ENCODE measurements at places on chromosomes 2 and 18.

DNA sequence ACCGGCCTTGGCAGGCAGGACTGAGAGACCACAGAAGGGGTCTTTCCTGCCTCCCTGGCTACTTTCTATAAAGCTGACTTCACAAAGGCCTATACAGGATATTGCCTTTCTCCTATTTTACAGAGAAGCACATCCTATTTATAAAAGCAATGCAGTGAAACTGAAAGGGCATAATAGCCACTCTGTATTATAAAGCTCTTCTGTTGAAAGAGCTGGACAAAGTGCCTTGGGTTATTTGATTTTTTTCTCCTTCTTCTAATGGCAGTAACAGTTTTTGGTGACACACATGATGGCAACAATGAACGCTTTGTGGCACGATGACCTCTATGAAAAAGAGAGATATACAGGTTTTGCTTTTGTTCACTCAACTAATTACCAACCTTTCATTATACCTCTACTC, 281.1 kb downstream of the ZNF516 start:
- H3K36me3 ChIP-seq, result no peaks in the 10 kb centered on the region
- DNase-seq, result no peak
- H3K4me3 ChIP-seq, result no peak overlapping the region
- H3K27me3 ChIP-seq, result no peaks in the 10 kb centered on the region
- H3K27ac ChIP-seq, result no peak overlapping the region
- no peaks in the 10 kb centered on the region for H3K4me1 ChIP-seq

- no peak overlapping the region for H3K4me3 ChIP-seq
- no peaks in the 10 kb centered on the region for H3K4me1 ChIP-seq
- H3K27ac ChIP-seq, result no peak overlapping the region
These were observed 35.6 kb upstream of the BCL11A start for GRCh38 chr2:60589104-60589503.

DNA sequence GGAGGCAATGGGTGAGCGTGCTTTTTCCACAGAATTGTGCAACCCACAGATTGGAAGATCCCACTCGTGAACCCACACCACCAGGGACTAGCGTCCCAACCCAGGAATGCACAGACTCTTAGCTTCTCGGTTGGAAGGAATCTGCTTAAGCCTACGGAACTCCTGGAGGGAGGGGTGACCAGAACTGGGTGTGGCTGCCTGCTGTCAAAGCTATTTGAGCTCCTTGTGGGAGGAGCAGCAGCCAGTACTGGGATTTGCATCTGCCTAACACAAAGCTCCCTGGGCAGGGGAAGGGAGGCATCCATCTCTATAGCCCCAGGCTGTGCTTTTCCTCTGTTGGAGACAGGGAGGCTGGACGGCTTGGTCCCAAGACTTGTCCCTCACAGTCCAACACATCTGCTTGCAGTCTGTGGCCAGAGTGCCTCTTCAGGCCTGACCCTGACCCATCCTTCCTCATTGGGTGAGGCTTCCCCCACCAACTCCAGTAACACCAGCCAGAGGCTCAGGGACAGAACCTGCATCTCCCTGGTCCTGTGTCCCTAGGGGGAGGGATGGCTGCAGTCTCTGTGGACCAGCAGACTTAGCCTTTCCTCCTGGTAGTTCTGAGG, 27.9 kb downstream of the HNMT start:
- no peaks in the 10 kb centered on the region for H3K27me3 ChIP-seq
- no peak overlapping the region for H3K4me3 ChIP-seq
- no peaks in the 10 kb centered on the region for H3K4me1 ChIP-seq
- no peak for DNase-seq

GRCh38 chr18:75273817-75274216, 63.2 kb downstream of the TSHZ1 start:
- no peak overlapping the region for H3K27ac ChIP-seq
- peaks cover 11% of the 10 kb centered on the region for H3K4me1 ChIP-seq
- DNase-seq, result no peak
- H3K36me3 ChIP-seq, result no peaks in the 10 kb centered on the region
- H3K27me3 ChIP-seq, result no peaks in the 10 kb centered on the region

DNA sequence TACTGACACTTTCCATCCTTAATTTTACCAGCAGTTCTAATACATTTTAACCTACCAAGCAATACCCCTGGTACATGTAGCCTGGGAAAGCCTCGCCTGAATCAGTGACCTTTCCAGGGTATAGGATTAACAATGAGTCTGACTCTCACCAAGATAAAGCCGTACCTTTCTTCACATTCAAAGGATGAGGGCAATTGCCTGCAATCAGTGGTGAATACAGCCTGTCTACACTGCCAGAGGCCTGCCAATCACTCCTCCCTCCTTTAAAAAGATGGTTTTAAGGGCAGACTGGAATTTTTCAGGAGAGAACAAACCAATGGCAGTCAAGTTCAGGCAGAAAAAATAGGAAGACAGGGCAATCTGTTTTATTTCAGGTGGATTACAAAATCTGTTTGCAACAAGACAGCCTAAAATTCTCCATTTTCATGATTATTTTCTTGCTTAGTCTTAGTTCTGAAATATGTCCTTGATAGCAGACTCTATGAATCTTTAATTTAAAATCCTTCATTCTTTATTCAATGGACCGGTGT, 4.8 kb downstream of the EPHA4 start:
- no peaks in the 10 kb centered on the region for H3K27me3 ChIP-seq
- H3K4me3 ChIP-seq, result no peak overlapping the region
- no peaks in the 10 kb centered on the region for H3K36me3 ChIP-seq
- H3K27ac ChIP-seq, result no peak overlapping the region

DNA sequence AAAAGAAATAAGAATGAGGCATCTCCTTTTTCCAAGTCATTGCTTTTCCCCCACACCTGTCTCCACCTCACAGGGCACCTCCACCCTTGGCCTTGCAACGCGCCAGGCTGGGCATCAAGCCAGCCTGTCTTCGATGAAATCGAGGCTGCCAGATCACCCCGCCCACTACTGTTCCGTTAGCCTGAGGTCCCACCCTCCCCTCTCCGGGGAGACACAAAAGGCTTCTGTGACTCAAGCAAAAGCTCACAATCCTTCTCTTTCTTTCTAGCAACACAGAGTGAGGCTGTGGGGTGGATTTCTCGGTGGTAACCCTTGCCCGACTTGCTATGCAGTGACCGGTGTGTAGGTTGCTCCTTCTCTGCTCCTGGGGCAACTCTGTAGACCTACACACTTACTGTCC, 9.9 kb downstream of the TNP1 start:
- H3K4me3 ChIP-seq, result no peak overlapping the region
- no peaks in the 10 kb centered on the region for H3K4me1 ChIP-seq
- DNase-seq, result peak; percentile 75
- no peaks in the 10 kb centered on the region for H3K27me3 ChIP-seq
- H3K36me3 ChIP-seq, result no peaks in the 10 kb centered on the region

DNA sequence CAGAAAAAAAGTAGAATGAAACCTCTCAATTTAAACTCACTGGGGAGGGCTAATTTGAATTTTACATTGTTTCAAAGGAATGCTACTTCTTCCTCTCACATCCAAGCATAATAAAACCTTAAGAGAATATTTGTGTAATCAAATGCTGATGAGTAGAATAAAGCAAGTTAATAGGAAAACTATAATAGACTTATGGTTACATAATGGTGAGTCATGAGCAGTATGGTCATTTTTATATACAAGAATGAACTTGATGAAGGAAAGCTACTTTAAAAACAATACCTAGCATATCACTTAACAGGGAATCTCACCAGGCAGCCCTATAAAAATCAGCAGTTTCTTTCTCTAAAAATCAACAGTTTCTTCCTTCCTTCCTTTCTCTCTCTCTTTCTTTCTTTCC, 80.3 kb downstream of the VSNL1 start:
- H3K4me3 ChIP-seq, result no peak overlapping the region
- no peaks in the 10 kb centered on the region for H3K36me3 ChIP-seq
- no peaks in the 10 kb centered on the region for H3K4me1 ChIP-seq
- no peak overlapping the region for H3K27ac ChIP-seq
- no peaks in the 10 kb centered on the region for H3K27me3 ChIP-seq

DNA sequence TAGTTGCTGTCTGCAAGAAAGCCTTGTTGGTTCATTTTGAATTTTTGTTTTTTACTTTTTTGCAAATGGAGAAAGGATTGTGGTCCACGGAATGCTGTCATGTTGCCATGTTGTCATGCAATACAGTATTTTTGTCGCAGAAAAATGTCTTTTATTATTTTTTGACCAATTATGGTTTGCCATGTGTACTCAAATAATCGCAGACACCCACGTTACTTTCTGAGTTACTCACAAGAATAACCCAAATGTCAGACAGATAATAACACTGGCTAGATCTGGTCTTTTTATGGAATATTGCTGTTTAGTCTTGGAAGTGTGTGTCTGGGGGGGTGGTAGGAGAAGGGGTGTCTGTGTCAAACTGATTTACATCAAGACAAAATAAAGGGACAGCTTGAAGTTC, 188.9 kb downstream of the LTBP1 start:
- no peaks in the 10 kb centered on the region for H3K36me3 ChIP-seq
- peak overlapping the region; percentile 53 for H3K4me3 ChIP-seq

DNA sequence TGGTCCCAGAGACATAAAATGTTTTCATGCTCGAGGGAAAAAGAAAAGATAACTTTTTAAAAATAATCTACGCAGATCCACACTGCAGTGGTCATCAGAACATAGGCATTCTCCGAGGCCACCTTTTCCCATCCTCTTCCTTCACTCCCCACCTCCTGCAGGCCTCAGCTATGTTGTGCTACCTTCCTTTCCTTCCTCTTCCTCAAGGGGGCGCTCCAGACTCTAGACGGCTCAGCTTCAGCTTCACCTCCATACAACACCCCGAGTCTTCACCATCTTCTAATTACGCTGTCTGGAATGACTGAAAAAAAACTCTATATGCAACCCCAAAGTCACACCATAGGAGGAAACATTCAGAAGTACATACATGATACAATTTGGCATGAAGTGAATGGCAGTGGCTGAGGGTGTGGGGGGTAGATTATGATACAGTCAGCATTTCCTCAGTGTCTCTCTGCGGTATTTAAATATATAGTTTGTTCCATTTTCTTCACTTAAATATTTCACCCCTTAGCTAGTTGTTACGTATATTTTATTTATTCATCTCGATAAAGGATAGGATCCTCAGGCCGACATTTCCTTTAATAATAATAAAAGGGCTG, 583.6 kb downstream of the IRS1 start:
- H3K4me3 ChIP-seq, result no peak overlapping the region
- peak; percentile 79 for DNase-seq
- H3K4me1 ChIP-seq, result no peaks in the 10 kb centered on the region
- no peaks in the 10 kb centered on the region for H3K27me3 ChIP-seq
- H3K27ac ChIP-seq, result no peak overlapping the region
- no peaks in the 10 kb centered on the region for H3K36me3 ChIP-seq

DNA sequence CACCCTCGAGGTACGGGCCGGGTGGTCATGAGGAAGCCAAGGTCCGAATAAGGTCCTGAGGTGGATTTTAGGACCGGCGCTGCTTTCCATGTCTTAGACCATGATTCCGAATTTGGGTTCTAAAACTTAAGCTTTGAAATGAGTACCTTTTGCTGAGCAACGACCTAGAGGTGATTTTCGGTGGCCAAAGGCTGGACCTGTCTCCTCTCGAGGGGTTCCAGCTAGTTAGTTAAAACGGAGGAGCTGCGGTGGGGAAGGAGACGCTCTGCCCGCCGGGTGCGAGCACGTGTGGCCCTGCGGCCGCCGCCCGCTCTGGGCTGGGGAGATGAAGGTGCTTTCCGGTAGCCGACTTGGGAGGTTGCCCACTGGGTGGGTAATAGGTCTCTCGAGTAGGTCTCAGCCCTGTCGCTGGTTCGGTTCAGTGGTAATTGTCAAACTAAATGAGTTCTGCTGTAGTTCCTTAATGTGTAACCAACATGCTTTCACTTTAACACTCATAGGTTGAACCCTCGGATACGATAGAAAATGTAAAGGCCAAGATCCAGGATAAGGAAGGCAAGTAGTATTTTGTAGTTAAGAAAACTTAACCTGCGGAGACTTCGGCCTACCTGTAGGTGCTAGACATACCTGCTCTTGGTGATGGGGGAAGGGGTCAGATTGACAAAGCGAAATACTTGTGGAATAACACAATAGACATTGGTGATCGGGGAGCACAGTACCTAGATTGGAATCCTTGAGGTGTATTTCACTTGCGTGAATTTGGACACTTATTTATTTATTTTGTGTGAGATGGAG, 572 bp downstream of the RPS27A start:
- H3K36me3 ChIP-seq, result peaks cover 24% of the 10 kb centered on the region
- H3K4me3 ChIP-seq, result peak overlapping the region; percentile 74
- peaks cover 19% of the 10 kb centered on the region for H3K4me1 ChIP-seq
- no peaks in the 10 kb centered on the region for H3K27me3 ChIP-seq
- peak overlapping the region; percentile 95 for H3K27ac ChIP-seq

DNA sequence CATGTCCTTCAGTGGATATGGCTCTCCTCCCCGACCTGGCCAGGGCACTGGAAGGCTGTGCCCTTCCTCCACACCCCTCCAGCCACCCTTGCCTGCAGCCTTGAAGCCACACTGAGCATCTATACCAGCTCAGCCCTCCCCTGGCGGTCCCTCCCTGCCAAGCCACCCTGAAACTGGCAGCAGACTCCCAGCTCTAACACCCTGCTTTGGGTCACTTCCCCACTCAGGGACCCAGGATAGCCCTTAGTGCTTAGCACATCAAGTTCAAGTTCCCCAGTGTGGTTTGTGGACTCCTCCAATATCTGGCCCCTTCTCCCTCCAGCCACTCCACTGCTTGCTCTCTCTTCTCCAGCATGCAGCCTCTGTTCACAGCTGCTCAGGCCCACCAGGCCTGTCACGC, 89.4 kb downstream of the TNS1 start:
- no peaks in the 10 kb centered on the region for H3K27me3 ChIP-seq
- no peak overlapping the region for H3K4me3 ChIP-seq
- DNase-seq, result peak; percentile 78
- peaks cover 8% of the 10 kb centered on the region for H3K36me3 ChIP-seq
- H3K27ac ChIP-seq, result peak overlapping the region; percentile 98

DNA sequence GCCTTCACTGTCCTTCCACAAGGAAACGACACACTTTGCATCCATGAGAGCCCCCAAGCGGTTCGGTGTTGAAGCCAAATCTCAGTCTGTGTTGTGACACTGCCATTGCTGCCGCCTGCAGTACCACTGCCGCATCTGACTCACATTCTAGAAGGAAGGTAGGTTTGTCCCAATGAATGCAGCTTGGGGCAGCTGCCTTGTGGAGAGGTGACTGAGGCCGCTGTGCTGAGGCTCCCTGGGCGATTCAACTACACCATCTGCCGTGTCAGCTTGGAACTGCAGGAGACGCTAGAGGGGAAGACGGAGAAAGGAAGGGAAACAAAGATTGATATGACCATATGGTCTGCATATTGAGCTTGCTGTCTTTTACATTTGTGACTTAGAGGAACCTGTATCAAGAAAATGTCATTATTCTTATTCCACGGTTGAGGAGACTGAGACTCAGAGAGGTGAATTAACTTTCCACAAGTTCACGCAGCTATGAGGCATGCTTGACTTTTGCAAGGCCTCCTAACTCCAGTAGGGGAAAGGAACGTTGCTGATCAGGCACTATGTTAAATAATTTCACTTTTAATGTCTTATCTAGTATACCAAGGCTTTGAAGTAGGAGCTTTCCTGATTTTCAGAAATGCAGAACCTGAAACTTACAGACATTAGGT, 43.5 kb upstream of the LMAN1 start:
- DNase-seq, result peak; percentile 77
- H3K4me1 ChIP-seq, result no peaks in the 10 kb centered on the region
- no peaks in the 10 kb centered on the region for H3K27me3 ChIP-seq
- H3K36me3 ChIP-seq, result no peaks in the 10 kb centered on the region
- H3K4me3 ChIP-seq, result no peak overlapping the region

- H3K4me1 ChIP-seq, result peaks cover 8% of the 10 kb centered on the region
- no peaks in the 10 kb centered on the region for H3K36me3 ChIP-seq
- H3K4me3 ChIP-seq, result no peak overlapping the region
- no peak overlapping the region for H3K27ac ChIP-seq
- DNase-seq, result no peak
These were observed 24.1 kb downstream of the GREB1L start for GRCh38 chr18:21265971-21266673.

- DNase-seq, result no peak
- H3K27ac ChIP-seq, result no peak overlapping the region
- H3K4me3 ChIP-seq, result no peak overlapping the region
- H3K4me1 ChIP-seq, result no peaks in the 10 kb centered on the region
- no peaks in the 10 kb centered on the region for H3K36me3 ChIP-seq
These were observed 69.8 kb upstream of the TCF4 start for GRCh38 chr18:55657572-55658331.
